ENCODE measurements at places on chromosomes 5 and 9. TPM values are rescaled to one million over a fixed set of nuclear protein-coding genes. Genes with fewer than 3 reads are reported as not detected.
A peak's percentile ranks its signal among the peaks of the same experiment; 100 is the strongest.

The SPINK13 gene
- total RNA-seq: not detected

GRCh38 chr5:150149618-150150017, 6.0 kb downstream of the PDGFRB start:
- H3K4me3 ChIP-seq: no peak overlapping the region
- H3K36me3 ChIP-seq: 0 out of 2 replicates have a peak, but pooled peaks cover 5% of the 10 kb centered on the region
- H3K27me3 ChIP-seq: no peaks in the 10 kb centered on the region
- DNase-seq: no peak

- DNase-seq: no peak
- no peak overlapping the region for H3K4me3 ChIP-seq
- peaks cover 6% of the 10 kb centered on the region for H3K27me3 ChIP-seq
- H3K4me1 ChIP-seq: no peaks in the 10 kb centered on the region
Observed at GRCh38 chr9:114059047-114059803, 18.9 kb downstream of the AMBP start.

DNA sequence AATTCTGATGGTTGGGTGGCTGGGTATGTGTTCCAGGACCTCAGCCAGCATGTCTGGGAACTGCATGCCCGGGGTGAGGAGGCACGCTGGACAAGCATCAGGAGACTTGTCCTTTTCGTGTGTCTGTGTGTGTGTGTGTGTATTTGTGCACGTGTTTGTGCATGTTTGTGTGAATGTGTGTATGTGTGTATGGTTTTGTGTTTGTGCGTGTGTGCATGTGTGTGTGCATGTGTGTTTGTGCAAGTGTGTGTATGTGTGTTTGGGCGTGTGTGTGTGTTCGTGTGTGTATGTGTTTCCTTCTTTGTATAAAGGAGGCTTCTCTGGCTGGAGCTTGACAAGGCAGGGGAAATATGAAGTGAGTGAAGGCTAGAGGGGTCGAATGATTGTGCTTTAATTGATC, 491.5 kb downstream of the IRX1 start:
- no peaks in the 10 kb centered on the region for H3K36me3 ChIP-seq
- no peak for DNase-seq
- no peaks in the 10 kb centered on the region for H3K27me3 ChIP-seq
- H3K4me1 ChIP-seq: no peaks in the 10 kb centered on the region

The SV2C gene
- total RNA-seq: not detected

The PCBD2 gene
- 10.1 TPM for total RNA-seq

DNA sequence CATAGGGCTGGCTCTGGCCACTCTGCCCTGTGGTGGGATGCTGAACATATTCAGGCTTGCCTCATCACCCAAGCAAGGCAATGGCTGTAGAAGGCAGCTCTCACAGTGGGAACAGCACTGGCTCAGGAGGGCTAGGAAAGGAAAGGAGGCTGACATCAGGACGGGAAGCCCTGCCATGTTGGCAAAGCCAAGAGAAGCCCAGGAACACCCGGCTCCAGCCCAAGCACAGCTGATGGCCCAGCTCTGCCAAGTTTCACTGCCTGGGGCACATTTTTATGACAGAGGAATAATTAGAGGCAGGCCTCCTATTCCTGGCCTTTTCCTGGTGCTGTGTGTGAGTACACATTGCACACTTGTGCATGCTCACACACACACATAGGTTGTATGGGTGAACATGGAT, 163.6 kb upstream of the SMIM23 start:
- DNase-seq: peak; percentile 8
- H3K27ac ChIP-seq: no peak overlapping the region
- peaks cover 37% of the 10 kb centered on the region for H3K27me3 ChIP-seq

GRCh38 chr5:134813407-134813806, 32.4 kb upstream of the C5orf24 start:
- DNase-seq: no peak
- no peaks in the 10 kb centered on the region for H3K27me3 ChIP-seq
- H3K4me1 ChIP-seq: no peaks in the 10 kb centered on the region
- H3K4me3 ChIP-seq: no peak overlapping the region
- H3K36me3 ChIP-seq: peaks cover 57% of the 10 kb centered on the region
- H3K27ac ChIP-seq: no peak overlapping the region

The PCDHGB5 gene
- total RNA-seq: 13.2 TPM

- no peak for DNase-seq
- H3K4me3 ChIP-seq: no peak overlapping the region
- H3K4me1 ChIP-seq: no peaks in the 10 kb centered on the region
- H3K36me3 ChIP-seq: no peaks in the 10 kb centered on the region
- H3K27ac ChIP-seq: no peak overlapping the region
Observed at GRCh38 chr5:17912794-17913193, 278.5 kb downstream of the TAF11L14 start.

- H3K27me3 ChIP-seq: no peaks in the 10 kb centered on the region
- no peak overlapping the region for H3K27ac ChIP-seq
- H3K4me1 ChIP-seq: peaks cover 14% of the 10 kb centered on the region
- DNase-seq: no peak
- H3K36me3 ChIP-seq: peaks cover 4% of the 10 kb centered on the region
Observed at GRCh38 chr5:14674983-14675854, 10.7 kb downstream of the OTULIN start.

The MYOT gene
- total RNA-seq: not detected

DNA sequence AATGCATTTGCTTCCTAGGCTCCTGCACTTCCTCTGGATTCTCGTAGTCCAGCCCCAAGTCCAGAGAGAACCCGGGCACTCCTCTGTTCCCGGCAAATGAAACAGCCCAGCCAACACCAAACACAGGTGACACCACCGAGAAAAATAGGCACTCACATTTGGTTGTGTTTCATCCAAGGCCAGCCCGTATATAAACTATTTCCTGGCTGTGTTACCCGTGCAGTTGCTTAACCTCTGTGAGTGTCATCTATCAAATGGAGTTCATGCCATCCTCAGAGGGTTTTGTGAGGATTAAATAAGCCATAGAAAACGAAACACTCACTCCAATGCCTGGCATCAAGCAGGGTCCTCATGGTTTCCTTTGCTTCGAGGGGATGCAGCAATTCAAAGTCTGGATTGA, 115.2 kb downstream of the BOD1 start:
- no peak overlapping the region for H3K4me3 ChIP-seq
- no peak for DNase-seq
- H3K27ac ChIP-seq: no peak overlapping the region
- H3K27me3 ChIP-seq: no peaks in the 10 kb centered on the region
- H3K4me1 ChIP-seq: peaks cover 15% of the 10 kb centered on the region

The SLC6A7 gene
- total RNA-seq: not detected

GRCh38 chr9:76542360-76542759, 83.4 kb downstream of the GCNT1 start:
- H3K4me1 ChIP-seq: peaks cover 11% of the 10 kb centered on the region
- H3K27ac ChIP-seq: no peak overlapping the region

The CNTNAP3B gene
- total RNA-seq: not detected

The DMRT3 gene
- not detected for total RNA-seq

DNA sequence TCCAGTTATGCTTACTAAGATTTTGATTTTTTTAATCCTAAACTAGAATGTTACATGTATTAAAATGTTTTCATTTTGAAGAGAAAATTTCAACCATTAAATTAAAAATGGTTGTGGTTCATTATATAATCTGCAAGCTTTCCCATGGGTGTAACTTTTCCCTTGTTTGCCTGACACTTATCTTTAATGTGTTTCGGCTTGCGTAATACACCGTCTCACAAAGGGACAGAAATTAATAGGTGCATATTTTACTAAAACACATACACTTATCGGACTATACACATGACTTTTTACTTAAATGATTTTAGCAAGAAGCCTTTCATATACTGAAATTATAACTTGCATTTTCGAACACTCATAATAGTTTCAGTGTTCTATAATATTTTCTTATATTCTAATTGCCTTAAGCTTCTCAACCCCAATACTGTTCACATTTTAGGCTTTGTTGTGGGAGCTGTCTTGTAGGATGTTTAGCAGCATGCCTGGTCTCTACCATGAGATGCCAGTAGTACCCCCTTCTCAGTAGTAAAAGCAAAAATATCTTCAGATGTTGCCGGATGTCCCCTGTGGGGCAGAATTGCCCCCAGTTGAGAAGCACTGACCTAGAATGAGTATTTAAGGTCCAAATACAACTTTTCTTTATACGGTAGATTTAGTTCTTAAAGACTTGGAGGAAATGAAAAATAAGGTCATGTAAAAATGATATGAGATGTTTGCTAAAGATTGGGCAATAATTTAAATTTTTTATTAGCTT, 28.6 kb downstream of the UGCG start:
- peaks cover 44% of the 10 kb centered on the region for H3K4me1 ChIP-seq
- H3K27ac ChIP-seq: peak overlapping the region; percentile 35
- peaks cover 94% of the 10 kb centered on the region for H3K36me3 ChIP-seq
- no peaks in the 10 kb centered on the region for H3K27me3 ChIP-seq
- no peak for DNase-seq

Data from GM23248 (cell line).